ENCODE measurements at places on chromosomes 5 and 9. TPM values are rescaled to one million over a fixed set of nuclear protein-coding genes. Genes with fewer than 3 reads are reported as not detected.

DNA sequence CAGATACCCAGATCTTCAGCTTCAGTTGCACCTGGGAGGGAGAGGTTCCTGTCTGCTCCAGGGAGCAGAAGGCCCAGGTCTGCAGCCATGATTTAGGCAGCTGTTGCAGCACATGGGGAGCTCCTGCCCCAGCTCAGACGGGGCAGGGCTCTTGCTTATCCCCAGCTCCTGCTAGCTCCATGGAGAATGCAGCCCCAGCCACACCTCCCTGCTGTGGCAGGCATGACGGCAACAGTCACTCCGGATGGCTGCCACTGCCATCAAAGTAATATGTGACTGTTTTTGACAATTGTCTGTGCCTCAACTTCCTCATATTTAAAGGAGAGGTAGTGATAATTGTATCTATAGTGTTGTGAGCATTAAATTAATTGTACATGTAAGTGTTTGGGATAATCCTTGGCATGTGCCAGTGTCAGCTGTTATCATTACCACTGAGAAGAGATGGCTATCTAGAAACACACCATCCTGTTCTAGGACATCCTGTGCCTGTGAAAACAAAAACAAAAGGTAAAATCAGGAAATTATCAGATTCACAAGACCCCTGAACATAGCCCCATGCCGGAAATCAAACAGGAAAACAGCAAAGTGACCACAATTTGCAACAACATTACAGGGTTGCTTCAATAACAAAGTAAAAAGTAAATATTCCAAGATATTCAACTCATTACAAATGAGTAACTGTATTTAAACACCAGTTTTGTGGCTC is 1048.8 kb upstream of the ACO1 start:
- no peaks in the 10 kb centered on the region for H3K27me3 ChIP-seq
- H3K4me3 ChIP-seq, result no peak overlapping the region
- DNase-seq, result peak; percentile 32
- peak overlapping the region; percentile 95 for H3K27ac ChIP-seq
- H3K36me3 ChIP-seq, result no peaks in the 10 kb centered on the region

DNA sequence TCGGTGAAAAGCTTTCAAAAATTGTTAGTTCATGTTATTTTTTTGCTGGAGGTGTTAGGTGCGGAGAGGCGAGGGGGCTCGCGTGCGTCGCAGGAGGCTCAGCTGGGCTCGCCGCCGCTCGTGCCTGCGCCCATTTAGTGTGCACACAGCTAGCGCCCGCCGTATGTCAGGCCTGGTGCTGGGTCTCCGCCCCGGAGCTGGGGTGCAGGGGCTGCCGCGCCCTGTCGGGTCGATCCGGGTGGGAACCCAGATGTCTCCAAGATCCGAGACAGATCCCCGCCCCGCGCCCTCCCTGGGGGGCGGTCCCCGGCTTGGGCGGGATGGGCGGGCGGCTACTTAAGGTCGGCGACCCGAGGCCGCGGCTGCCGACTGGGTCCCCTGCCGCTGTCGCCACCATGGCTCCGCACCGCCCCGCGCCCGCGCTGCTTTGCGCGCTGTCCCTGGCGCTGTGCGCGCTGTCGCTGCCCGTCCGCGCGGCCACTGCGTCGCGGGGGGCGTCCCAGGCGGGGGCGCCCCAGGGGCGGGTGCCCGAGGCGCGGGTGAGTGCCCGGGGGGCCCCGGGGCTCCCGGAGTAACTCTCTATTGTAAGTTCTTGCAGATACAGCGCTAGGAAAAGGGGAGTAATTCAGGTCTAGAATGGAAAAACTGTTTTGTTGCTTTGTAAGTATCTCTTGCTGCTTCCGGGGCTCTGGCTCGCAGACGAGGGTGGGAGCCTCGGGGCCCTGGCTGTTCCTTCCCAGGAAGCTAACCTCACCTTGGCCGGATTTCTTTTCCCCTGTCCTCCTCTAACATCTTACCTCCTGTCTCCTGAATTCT is 31.7 kb downstream of the GSN start:
- peak overlapping the region; percentile 92 for H3K4me3 ChIP-seq
- DNase-seq, result peak; percentile 38
- H3K36me3 ChIP-seq, result peaks cover 22% of the 10 kb centered on the region
- peaks cover 11% of the 10 kb centered on the region for H3K27me3 ChIP-seq

GABBR2 gene
- 0.46 TPM for total RNA-seq

SPINK6 gene
- not detected for total RNA-seq
